ENCODE measurements at places on chromosomes 6 and 20. TPM values are rescaled to one million over a fixed set of nuclear protein-coding genes. Genes with fewer than 3 reads are reported as not detected.

GPLD1 gene
- 3.5 TPM for total RNA-seq

ERVFRD-1 gene
- total RNA-seq, result not detected

CYP21A2 gene
- total RNA-seq, result 0.76 TPM

TFAP2D gene
- total RNA-seq, result not detected

LHFPL5 gene
- total RNA-seq, result 0.42 TPM

BTNL2 gene
- total RNA-seq, result not detected

MEP1A gene
- total RNA-seq, result not detected

RAET1L gene
- 2.3 TPM for total RNA-seq

- DNase-seq, result no peak
Observed at GRCh38 chr20:5316188-5317158, at the start of gene PROKR2. Gene PROKR2, minus strand, starts transcription at chr20:5316954. Its CDS starts 2,585 bp downstream, at chr20:5314369.

DNA sequence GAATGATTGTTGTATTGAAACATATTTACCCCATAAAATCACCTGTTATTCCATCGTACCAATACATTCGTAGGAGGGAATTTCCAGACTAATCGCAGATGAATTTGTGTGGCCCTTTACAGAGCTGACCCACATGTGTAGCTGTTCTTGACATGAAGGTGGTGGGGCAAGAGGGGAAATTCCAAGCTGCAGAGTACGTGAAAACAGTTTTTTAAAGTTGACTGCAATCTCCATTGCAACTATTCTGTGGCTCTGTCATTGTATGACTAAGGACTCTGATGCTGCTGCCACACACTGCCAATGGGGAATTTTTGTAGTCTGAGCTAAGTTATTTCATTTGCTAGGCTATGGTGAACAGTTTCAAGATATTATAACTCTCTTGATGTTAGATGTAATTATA lies 46.4 kb upstream of the ADTRP start:
- DNase-seq, result no peak

- no peak for DNase-seq
Observed at GRCh38 chr20:57198132-57199072, 68.0 kb downstream of the BMP7 start.

- DNase-seq, result no peak
Observed at GRCh38 chr6:50785921-50786320, 32.8 kb upstream of the TFAP2B start.

DNA sequence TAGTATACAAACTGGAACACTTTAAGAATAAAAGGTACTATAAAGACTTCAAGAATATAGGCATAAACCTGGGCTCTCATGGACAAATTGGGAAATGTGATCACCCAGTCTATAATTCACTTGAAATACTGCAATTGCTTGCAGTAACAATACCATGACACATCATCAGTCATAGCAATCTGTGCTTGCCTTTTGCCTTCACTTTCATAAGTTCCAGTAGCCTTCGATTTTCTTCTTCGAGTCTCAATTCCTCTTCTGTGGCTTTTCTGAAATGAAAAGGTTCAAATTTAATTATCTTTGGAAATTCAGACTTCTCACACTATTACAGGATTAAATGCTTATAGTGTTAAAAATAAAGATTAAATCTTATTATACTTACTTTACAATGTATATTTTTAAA lies 96.3 kb upstream of the ZBTB24 start:
- DNase-seq, result no peak

GRCh38 chr6:154353626-154354025 lies 3.0 kb downstream of the IPCEF1 start:
- no peak for DNase-seq

DNA sequence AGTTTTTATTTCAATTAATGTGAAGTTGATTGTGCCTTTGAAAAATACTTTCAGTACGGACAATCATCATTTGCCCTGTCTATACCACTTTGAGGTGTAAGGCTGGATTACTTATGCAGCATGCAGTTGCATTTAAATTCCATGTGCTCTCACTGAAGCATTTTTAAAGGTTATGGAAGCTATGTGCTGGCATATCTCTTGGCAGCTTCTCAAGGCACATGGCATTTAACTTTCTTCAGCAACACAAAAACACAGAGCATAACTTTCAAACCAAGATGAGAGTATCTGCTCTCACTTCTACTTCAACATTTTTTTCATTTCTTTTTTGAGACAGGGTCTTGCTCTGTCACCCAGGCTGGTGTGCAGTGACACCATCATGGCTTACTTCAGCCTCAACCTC lies 360.6 kb upstream of the RUNX2 start:
- DNase-seq, result no peak

DNA sequence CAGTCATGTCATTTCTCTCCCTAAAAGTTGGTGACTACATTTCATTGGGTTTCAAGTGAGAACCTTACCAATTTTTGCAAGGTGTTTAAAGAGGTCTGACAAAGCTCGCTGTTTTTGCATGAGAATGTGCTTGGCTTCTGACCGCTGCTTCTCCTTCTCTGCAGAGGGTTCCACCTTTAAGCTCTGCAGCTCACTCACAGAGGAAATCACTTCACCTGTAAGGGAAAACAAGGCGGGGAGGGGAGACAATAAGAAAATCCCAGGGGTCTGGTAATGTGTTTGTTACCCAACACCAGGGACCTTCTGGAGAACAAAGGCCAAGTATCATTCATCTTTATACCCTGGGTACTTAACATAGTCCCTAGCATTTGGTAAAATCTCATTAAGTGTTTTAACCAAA lies 40.0 kb upstream of the LYRM2 start:
- no peak for DNase-seq

GRCh38 chr6:40406175-40406574 lies 181.0 kb downstream of the LRFN2 start:
- DNase-seq, result no peak

DNA sequence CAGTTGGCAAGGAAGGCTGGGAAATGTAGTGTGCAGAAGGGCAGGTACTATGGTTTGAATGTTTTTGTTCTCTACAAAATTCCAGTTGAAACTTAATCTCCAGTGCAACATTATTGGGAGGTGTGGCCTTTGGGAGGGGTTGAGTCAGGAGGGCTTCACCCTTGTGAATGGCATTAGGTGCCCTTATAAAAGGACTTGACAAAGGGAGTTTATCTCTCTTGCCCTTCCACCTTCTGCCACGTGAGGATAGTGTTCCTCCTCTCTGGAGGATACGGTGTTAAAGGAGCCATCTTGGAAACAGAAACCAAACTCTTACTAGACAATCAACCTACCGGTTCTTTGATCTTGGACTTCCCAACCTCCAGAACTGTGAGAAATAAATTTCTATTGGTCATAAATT lies 82.2 kb upstream of the LRFN2 start:
- no peak for DNase-seq

DNA sequence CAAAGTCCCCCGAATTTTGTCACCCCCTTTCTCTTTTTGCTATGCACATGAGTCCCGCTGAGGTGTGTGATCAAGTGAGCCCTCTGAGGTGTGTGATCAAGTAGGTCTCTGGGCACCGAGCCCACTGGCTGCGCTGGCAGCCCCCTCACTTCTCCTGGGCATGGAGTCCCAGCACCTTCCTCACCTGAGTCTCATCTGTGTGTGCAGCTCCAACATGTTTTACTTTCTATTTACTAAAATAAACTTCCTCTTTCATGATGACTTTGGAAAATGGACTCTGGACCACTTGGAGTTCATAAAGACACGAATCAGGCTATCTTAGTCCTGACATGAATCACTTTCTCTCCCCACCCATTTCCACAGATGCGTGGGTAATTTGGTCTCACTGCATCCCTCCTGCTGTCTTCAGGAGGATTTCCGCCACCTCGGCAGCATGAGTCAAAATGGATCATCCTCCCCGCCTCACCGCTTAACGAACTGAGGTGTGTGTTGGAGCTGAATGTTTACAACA lies 39.8 kb downstream of the PRDM1 start:
- no peak for DNase-seq

DNA sequence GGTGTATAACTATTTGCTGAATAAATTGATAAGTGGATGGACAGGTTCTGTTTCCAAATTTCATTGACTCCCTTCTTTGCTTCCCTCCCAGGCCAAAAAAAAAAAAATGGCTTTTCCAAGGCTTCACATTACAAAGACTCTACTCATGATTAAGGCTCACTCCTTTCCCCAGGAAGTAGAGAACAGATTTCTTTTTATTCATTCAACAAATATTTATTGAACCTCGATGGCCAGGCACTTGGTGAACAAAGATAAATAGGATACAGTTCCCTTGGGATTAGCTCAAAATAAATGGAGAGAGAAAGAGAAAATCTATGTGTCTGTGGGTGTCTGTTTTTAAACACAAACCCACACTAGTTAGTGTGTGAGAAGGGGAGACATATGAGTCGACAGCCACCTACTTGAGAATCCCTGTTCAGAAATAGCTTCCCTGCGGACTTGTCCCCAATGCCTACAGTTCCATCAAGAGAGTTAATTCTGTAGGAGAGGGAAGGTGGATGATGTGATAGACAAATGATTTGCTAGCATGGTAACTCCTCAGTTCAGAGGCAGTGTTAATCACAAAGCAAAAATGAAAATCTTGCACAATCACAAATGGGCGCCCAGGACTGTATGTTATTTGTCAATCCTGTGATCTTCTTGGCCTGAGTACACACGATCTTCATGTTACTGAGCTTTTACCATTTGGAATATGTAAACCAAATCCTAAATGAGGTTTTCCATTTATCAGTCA lies 20.3 kb downstream of the TRAF3IP2 start:
- no peak for DNase-seq

GRCh38 chr20:63692436-63693082 lies 3.9 kb upstream of the TNFRSF6B start:
- peak; percentile 64 for DNase-seq

DNA sequence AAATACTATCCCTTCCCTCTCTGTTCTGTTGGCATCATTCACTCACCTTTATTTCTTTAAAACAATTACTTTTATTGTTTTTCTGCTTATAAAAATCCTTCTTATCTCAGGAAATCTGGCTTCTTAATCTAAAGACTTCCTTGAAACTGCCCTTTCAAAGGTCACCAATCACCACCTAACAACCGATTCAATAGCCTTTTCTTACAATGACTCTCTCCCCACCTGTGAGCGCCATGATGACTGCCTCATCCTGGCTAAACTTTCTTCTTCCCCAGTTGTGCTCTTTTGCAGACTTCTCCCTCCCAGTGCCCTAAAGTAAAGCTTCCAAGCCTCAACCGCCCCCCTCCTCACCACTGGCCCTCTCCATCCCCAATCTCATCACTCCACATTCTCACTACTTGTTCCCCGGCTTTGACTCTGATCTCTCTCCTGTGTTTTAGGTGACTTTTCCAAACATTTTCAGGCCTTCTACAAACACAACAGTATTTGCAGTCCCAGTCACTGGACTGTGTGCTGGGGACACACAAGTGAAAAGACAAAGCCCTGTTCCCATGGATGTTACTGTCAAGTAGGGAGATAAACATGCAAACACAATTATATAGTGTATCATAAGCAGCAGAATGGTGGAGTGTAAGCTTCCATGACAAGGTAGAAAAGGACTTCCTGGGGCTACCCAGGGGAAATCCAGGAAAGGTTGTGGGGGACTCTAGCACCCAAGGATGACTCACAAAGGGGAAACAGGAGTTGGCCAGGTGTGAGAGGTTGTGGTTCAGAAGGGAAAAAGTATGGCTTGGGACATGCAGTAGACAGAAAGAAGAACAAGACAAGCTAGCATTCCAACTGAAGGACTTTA lies 12.8 kb downstream of the NHSL1 start:
- no peak for DNase-seq

DNA sequence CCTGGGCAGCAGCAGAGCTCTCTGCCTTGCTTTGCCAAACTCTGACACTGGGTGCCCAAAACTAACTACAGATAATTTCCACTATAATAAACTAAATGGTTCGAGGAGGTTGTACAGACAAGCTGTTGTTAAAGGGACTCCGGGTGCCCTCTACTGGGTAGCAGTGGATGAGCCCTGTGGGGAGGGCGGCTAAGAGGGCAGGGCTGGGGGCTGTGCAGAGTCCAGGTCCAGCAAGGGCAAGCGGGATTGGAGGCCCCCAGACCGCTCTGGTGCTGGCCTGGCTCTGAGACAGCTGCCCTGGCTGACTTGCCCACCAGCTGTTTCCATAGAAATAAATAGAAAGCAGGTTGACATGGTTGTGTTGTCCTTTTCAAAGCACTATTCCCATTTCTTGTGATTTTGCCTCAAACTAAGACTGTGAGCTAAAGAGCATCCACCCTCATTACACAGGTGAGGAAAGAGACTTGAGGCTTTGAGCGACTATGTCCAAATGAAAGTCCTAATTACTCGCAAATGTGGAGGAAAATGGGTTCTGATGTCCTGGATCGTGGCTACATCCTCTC lies 167.6 kb upstream of the CST7 start:
- DNase-seq, result peak; percentile 10

DNA sequence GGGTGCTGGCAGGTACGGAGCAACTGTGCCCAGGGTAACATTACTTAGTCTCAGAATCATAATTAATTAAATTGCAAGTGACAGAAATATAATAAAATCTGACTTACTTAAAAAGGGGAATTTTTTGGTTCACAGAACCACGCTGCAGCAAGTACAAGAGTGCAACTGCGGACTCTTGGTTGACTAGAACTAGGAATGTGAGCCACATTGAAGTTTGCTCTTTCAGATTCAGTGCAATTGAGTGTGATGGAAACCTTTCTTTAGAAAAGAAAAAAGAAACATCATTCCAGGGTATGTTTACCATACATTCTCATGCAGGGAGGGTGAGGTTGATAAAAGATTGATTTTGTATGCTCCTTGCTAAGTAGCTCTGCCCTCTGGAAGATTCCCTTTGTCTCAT lies 45.0 kb upstream of the GGTLC1 start:
- no peak for DNase-seq

DNA sequence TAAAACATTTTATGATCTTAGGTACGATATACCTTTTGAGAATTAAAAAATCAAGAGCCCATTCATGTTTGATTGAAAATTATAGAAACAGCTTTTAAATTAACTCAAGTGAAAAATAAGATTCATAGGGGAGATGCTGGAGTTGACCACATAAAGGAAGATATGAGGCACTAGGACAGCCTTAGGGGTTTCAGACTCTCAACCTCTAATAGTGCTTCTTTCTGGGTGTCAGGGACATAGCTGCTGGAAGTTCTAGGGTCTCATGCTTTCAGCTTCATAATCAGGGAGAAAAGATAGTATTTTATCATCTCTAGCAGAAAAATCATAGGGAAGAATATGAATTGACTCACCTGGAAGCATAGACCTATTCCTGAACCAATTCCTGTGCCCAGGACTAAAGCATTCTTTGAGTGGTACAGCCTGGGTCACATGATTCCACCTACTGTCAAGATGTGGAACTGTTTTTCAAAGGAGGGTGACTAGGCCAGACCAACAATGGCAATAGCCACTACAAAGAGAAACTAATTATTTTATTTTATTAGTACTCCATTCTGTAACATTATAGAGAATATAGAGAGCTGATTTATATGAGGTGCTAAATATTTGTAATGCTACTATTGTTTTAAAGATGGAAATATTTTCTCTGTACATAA lies 27.8 kb upstream of the CENPW start:
- DNase-seq, result peak; percentile 26

- DNase-seq, result no peak
Observed at GRCh38 chr20:62192635-62193034, 9.8 kb downstream of the MTG2 start.

DNA sequence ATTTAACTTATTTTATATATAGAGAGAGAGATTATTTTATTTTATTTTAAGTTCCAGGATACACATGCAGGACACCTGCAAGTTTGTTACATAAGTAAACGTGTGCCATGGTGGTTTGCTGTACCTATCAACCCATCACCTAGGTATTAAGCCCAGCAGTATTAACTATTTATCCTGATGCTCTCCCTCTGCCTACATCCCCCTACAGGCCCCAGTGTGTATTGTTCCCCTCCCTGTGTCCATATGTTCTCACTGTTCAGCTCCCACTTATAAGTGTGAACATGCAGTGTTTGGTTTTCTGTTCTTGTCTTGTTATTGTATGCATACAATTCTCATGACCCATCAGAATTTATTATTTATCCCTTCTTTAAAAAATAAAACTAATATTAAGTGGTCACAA lies 34.6 kb downstream of the FKBP1C start:
- no peak for DNase-seq

GRCh38 chr20:10565922-10566897 lies 107.6 kb downstream of the JAG1 start:
- DNase-seq, result no peak

Data from Calu3 (cell line).